ENCODE measurements at places on chromosomes 5 and 9. TPM values are rescaled to one million over a fixed set of nuclear protein-coding genes. Genes with fewer than 3 reads are reported as not detected.
A peak's percentile ranks its signal among the peaks of the same experiment; 100 is the strongest.

CAVIN4 gene
- total RNA-seq, result 0.13 TPM

ARHGEF28 gene
- 6.4 TPM for total RNA-seq

TXNDC15 gene
- total RNA-seq, result 26.0 TPM

- no peak for DNase-seq
These were observed 51.1 kb upstream of the CDKN2AIPNL start for GRCh38 chr5:134462761-134463160.

DNA sequence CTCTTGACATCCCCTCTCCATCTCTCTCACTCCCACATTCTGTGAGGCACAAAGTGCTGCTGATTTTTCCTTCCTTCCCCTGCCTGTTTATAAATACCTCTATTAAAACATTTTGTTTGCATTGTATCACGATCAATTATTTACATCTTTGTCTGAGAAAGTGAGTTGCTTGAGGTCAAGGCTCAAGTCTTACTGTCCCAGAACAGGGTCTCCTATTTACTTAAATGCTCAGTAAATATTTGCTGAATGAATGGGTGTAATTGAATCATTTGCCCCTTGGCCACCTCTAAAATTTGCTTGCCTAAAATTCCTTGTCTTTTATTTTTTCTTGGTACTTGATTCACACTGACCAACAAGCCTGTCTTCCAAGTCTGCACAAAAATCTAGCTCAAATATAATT is 103.5 kb downstream of the ZNF462 start:
- DNase-seq, result no peak

DNA sequence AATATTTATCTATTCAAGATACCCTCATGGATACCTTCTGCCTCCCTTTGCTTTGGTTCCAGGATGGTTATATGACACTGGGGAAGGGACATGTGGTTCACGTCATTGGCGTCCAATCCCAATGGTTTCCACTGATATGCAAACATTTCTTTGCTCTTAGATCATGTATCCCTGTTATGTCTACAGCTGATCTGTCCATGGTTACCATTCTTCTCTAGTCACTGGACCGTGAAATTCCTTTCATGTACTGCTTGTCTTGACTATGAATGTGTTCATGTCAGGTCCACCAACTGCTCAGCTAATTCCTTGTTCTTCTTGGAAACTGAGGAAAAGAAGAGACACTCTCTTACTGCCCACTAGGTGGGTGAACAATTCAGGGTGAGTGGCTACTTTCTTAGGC is 391.1 kb upstream of the ZNF608 start:
- no peak for DNase-seq

GRCh38 chr5:130290219-130290618 is 386.0 kb downstream of the CHSY3 start:
- DNase-seq, result no peak

- peak; percentile 58 for DNase-seq
These were observed 11.5 kb downstream of the SARDH start for GRCh38 chr9:133726401-133727276.

GRCh38 chr9:31355159-31355882 is 1029.1 kb upstream of the ACO1 start:
- no peak for DNase-seq
